MM.1S (cell line): ENCODE measurements at places on chromosomes 3 and 15.

DNA sequence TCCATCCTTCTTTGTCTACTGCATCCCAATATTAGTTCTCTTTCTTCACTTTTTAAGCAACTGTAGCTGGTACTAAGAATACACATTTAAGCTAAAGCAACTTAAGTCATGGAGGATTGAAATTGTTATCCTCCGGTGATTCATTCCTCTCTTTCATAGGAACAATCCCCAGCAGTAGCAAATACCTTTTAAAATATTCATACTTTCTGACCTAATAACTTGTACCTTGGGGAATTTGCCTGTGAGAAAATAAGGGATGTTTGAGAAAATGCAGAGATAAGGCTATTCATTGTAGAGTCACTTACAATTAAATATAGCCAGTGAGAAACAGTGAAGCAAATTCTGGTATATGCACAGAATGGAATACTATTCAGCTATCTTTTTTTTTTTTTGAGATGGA, 66.0 kb downstream of the VPS13C start:
- DNase-seq, result no peak

- no peak for DNase-seq
Observed at GRCh38 chr3:146702237-146702636, 97.1 kb upstream of the PLSCR5 start.

GRCh38 chr3:68706536-68706935, 225.8 kb downstream of the TAFA4 start:
- DNase-seq, result no peak

GRCh38 chr3:78277220-78277619, 1237.3 kb downstream of the ROBO2 start:
- peak; percentile 20 for DNase-seq

DNA sequence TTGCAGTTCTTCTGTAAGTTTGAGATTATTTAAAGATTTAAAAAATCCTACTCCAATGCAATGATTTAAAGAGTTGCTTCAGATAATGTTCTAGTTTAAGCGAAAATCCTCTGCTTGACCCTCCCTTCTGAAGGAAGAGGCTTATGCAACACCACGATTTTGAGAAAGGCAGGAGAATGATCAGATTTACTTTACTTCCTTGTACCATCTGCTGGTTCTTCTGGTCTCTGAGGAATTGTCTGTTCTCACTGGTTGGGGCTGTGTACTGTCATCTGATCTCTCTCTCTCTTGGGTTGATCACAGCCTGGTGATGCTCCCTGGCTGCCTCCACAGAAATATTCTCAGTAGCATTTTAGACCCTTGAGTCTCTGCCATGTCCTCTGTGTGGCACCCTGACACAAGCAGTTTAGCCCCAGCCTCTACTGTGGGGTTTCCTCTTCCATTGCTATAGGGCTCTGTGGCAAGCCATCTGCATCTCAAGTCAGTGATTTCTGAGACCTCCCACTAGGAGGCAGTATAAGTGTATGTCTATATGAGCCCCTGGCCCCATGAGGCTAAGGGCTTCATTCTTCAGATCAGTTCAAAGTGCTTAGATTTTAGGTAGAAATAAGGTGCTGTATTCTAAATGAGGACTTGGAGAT, 50.8 kb upstream of the PLAAT1 start:
- peak; percentile 53 for DNase-seq

DNA sequence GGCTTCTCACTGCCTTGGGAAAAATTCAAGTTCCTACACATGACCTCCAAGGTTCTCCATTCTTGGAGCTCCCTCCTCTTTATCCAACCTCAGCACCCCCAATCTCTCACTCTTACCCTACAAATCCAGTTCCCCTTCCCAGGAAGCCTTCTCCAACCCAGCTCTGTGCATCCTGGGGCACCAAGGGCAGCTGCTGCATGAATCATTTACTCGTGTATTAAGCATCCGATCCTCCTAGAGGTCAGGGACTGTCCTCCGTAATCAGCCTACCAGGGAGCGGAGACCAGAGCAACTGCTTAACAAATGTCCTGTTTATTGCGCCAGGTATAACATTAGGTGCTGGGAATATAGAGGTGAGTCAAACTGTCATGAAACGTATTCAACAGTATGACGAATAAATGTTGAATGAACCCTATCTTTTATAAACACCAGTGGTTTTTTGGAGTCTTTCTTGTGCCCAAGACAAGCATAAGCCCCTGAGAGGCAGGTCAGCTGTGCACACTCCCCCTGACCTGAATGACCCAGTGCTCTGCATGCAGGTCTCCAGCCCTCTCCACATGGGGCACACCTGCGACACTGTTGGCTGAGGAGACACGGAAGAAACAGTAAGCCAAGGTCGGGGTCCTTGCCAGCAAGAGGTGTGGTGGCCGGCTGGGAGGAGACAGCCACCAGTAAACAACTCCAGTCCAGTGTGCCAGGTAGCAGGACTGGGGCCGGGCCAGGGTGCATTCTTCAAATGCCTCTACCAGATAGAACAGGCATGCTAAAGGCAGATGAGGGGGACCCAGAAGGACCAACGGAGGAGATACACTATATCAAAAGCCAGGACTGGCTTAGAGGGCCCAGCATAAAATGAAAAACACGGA, 27.6 kb downstream of the ANP32A start:
- no peak for DNase-seq

DNA sequence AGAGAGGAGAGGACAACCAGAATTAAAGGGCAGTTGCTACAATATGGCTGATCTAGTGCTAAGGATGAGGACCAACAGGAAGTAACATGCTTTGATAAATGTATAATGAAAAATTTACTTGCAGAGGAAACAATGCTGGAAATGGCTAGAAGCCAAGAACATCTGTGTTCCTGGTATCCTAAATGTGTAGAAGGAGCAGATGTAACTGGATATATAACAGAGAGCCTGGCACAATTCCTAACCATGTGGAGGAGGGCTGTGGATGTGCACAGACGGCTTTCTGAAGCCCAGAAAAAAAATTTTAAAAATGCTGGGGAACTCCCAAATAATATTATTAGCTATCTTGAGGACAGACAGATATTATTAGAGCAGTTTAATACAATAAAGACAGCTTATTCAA, 159.4 kb upstream of the GBE1 start:
- no peak for DNase-seq

- DNase-seq, result no peak
Observed at GRCh38 chr15:67611370-67612369, 69.2 kb downstream of the MAP2K5 start.

DNA sequence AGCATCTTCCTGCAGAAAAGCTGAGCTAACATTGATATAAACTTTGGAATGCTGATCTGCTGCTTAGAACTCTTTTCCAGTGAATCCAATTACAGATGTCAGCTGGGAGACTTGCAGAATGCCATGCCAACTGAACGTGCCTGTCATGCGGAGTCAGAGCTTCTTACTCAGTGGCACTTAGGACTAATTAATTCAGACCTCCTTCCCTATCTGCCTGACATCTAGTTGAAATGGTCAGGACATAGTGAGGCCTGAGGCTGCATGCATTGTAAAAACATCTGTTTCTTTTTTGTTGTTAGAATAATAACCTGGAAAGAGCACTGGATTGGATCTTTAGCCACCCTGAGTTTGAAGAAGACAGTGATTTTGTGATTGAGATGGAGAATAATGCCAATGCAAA, 112.6 kb downstream of the USP13 start:
- no peak for DNase-seq

GRCh38 chr3:73705792-73706191, 81.1 kb upstream of the PDZRN3 start:
- no peak for DNase-seq

DNA sequence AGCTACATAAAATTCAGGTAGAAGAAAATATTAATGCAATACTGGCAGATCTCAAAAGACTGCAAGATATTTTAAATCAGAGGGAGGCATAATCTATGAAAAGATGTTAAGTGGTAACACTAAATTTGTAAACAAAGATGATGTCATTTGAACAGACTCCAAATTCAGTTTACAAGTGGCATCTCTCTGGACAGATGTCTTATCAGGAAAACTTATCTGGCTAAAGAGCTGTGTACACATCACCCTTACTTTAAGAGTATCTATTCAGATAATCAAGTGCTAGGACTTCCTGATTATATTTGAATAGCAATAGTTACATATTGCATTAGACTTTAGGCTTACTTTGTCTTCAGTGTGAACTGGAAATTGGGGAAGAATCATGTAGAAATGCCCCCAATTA, 231.5 kb downstream of the WDR72 start:
- DNase-seq, result no peak

- no peak for DNase-seq
Observed at GRCh38 chr3:67421912-67422311, 232.5 kb downstream of the SUCLG2 start.

- DNase-seq, result no peak
Observed at GRCh38 chr3:194247350-194247740, 103.8 kb downstream of the CPN2 start.

- DNase-seq, result no peak
Observed at GRCh38 chr3:194736277-194736895, 50.7 kb downstream of the FAM43A start.

GRCh38 chr15:43249699-43250203, 17.0 kb downstream of the TGM5 start:
- DNase-seq, result no peak

DNA sequence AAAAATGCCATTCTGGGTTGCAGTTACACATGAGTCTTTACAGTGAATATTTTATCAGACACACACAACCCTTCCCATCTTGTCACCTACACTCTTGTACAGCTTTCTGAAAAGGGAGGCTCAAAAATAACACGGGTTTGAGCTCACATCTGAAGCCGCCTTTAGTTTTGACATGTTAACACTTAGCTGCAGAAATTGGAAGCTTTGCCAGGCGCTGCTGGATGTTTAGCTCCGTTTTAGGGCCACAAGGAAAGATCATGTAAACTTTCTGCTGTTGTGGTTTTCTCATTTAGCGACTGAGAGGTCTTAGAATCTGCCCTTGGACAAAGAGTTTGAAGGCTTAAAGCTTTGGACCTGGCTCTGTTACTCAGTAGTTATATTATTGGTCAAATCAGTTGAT, 120.1 kb downstream of the OXNAD1 start:
- no peak for DNase-seq

- no peak for DNase-seq
Observed at GRCh38 chr15:74997543-74997942, 2.2 kb downstream of the SCAMP5 start.

GRCh38 chr15:50068016-50068415, 51.0 kb downstream of the ATP8B4 start:
- no peak for DNase-seq

- no peak for DNase-seq
Observed at GRCh38 chr3:51961602-51962569, 5.4 kb downstream of the PCBP4 start.

GRCh38 chr3:147299656-147300055, 106.7 kb downstream of the ZIC4 start:
- DNase-seq, result no peak

GRCh38 chr3:94460931-94461330, 398.1 kb downstream of the NSUN3 start:
- DNase-seq, result no peak

DNA sequence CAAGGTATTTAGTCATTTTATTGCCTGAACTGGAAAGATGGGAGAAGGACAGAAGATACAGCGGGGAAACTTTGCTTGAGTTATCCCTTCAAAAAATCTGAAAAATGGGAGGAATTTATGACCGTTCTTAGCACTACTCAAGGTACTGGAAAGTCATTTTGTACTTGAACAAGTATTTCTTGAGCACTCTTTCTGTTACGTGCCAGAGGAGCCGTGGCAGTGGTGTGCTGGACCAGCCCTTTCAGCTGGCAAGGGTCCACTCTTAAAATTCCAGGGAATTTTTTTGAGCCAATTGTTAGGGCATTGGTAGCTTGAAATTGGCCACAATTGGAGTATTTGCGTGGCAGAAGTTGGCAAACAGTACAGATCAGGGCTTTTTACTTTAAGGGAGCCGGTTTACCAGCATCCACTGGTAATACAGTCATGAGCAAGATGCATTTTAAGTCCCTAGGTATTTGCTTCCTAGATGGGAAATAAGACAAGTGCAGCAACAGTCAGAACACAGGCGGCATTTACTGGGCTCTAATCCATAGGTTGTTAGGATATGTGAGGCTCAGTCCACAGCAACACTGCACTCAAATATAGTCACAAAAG, 145.9 kb upstream of the ST8SIA2 start:
- DNase-seq, result no peak

GRCh38 chr3:137988982-137989381, 21.0 kb upstream of the CLDN18 start:
- DNase-seq, result no peak

- DNase-seq, result no peak
Observed at GRCh38 chr3:89586256-89586655, 478.8 kb downstream of the EPHA3 start.

DNA sequence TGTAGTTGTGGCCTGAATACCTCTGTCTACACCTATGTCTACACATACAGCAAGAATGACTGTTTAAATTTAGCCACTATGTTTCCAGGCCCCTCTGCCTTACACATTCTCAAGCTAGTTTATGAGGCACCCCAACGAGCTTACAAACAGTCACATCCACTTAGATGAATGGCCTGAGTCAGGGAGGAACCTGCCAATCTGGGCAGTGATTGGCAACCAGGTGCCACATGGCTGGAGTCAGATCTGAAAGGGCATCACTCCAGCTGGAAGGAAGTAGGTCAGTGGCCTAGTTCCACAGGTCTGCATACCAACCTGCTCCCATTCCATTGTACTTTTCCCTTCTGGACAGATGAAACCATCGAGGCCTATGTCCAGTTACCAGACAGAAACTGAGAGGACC, 136.3 kb downstream of the FOXP1 start:
- no peak for DNase-seq

DNA sequence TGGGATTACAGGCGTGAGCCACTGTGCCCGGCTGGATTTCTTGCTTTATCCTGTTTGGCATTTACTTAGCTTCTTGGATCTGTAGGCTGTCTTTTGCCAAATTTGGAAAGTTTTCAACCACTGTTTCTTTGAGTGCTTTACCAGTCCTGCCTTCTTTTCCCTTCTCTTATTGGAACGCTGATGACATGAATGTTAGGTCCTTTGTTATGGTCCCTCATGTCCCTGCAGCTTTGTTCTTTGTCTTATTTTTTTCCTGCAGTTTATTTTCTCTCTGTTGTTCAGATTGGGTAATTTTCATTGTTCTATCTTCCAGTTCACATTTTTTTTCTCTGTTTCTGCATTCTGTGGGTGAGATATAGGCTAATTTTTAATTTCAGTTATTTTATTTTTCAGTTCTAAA, 25.0 kb downstream of the SH3GL3 start:
- no peak for DNase-seq

DNA sequence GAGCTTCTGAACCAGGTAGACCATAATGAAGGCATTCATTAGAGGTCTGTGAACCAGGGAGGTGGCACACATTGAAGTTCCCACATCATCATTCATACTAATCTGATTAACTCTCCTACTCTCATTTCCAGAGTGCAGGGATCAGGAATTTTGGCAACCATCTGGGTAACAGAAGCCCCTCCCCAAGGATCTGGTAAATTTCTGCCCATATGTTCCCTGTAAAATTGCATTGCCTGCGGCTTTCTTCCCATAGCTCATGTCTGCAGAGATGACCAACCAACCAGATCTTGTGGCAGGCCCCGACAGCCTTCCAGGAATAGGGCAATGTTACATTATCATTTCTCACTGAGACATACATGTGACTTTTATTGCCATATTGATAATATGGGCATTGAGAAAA, 111.4 kb upstream of the CHL1 start:
- no peak for DNase-seq
